Fibroblast of skin of scalp (primary cell): ENCODE measurements at places on chromosomes 5 and 9.

GRCh38 chr5:103333376-103333775 is 74.8 kb downstream of the MACIR start:
- no peak for DNase-seq

DNA sequence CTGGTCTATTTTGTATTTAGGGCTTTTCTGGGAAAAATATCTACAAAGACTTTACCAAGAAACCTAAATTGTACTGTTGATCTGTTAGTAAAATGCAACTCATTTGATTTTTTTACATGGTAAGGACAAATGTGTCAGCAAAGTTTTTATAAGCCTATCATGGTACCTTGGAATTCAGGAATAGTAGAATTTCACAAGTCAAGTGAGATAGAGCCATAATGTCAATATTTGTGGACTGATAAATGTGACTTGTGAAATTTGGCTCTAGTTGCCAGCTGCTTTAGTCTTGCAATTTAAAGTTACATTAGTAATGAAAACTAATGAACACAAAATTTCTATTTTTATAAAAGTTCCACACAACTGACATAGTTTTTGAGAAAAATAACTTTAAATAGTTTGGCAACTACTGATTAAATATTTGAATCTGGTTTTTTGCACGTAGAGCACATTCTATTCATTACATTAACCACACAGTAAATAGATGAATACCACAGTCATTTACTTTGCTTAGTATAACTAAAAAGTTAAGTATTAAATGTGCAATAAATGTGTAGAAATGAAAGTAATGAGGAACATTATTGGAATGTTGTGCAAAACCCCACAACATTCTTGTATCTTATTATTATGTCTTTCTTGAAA is 41.2 kb upstream of the RIOK2 start:
- DNase-seq: peak; percentile 81

GRCh38 chr5:156178117-156178516 is 148.8 kb upstream of the SGCD start:
- DNase-seq: no peak

GRCh38 chr9:118028225-118028624 is 324.0 kb downstream of the TLR4 start:
- no peak for DNase-seq

GRCh38 chr9:124764774-124765438 is 6.2 kb downstream of the NR6A1 start:
- DNase-seq: no peak

GRCh38 chr9:14313951-14314423 is at the start of gene NFIB:
Gene NFIB, minus strand, starts transcription at chr9:14314141. Its CDS starts 630 bp downstream, at chr9:14313511.
- DNase-seq: peak; percentile 31

GRCh38 chr5:172830876-172831662 is 3.0 kb upstream of the ERGIC1 start:
- peak; percentile 65 for DNase-seq

- no peak for DNase-seq
Measured at GRCh38 chr9:4035777-4036176, 264.1 kb downstream of the GLIS3 start.

DNA sequence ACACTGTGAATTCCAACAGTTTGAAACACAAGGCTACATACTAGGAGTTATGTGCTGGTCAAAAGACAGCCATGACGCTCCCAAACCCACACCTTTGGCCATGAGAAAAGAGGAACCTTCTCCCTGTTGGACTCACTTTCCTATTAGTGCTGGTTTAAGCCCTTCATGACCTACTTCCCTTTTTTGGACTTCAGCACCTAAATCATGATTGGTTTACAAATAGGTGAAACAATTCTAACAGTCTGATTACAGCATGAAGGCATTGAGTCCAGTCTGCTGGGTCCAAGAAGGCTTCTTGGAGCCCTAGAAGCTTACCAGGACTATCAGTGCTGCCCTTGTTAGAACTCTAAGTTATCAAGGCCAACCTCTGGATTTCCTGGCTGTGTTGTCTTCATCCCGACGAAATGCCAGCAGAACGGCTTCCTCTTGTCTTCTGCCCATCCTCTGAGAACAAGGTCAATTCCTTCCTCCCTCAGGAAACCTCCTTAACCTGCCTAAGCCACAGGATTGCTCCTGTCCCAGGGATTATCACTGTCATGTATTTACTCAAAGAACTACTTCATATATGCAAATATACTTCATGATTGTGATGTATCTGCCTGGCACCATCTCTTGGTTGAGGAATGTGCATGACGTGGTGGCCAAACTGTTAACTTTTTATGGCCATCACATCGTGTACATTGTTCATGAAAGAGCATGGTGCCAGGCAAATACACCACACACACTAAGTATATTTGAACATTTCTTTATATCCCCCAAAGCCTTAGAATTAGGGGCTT is 83.6 kb downstream of the ANKH start:
- no peak for DNase-seq

DNA sequence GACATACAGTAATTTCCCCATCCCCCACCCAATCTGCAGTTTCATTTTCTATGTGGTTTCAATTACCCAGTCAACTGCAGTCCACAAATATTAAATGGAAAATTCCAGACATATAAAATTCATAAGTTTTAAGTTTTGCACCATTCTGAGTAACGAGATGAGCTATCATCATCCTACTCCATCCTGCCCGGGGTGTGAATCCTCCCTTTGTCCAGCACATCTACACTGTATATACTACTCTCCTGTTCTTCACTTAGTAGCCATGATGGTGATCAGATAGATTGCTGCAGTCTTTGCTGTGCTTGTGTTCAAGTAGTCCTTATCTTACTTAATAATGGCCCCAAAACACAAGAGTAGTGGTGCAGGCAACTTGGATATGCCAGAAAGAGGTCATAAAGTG is 11.3 kb downstream of the OXCT1 start:
- DNase-seq: no peak

DNA sequence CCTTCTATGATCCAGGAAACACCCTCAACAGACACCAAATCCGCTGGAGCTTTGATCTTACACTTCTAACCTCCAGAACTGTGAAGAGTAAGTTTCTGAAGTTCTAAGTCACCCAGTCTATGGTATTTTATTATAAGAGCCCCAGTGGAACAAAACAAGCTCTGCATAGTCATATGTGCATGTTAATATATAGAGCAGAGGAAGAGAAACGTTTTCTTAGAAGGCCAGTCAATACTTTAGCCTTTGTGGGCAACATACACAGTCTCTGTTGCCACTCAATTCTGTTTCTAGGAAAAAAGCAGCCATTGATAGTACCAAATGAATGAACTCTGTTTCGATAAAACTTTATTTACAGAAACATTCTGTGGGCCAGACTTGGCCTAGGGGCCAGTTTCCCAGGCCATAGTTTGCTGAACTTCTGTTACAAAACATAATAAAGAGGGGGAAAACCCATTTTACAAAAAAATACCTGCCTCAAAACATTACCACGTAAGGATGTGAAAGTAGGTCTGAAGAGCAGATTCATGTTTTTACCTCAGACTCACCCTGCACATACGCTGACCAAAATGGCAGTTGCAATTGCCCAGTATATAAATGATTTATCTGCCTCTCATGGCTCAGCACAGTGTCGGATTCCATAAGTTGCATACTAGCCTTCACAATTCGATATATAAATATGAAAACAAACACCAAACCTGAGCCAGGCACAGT is 350.5 kb downstream of the SLIT3 start:
- DNase-seq: no peak

DNA sequence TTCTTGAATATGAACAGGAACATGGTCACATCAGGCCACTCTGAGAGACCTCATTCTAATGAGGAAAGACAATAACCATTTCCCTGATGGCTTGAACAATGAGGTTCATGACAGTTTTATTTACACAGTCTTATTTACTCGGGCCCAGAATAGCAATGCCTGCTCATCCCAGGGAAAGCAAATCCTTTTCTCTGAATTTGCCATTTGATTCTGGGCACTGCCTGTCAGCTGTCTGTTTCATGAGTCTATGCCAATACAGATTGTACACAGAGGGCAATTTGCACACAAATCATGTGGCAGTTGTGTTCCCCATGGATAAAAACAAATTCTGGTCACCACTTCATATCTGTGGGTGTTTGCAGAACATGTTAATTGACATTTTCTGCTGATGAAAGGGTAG is 492.5 kb downstream of the ACTL7B start:
- no peak for DNase-seq

- DNase-seq: peak; percentile 16
Measured at GRCh38 chr5:123882965-123883345, 371.0 kb downstream of the CSNK1G3 start.

DNA sequence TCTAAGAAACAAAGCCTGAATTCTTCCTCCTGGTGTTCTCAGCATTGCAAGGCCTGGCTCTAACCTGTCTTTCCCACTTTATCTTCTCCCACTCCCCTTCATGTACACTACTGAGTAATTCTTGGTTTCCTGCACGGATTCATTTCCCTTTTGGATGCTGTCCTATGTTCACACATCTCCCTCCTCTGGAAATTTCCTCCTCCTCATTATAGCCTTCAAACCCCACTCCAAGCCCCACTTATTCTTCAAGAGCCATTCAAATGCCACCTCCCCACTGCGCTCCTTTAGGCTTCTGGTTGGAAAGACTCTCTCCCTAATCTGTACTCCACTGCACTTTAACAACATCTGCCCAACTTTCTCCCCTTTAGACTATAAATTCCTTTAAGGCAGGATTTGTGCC is 28.2 kb upstream of the C5orf63 start:
- no peak for DNase-seq

- DNase-seq: peak; percentile 92
Measured at GRCh38 chr5:57383093-57383861, 99.3 kb downstream of the ACTBL2 start.

DNA sequence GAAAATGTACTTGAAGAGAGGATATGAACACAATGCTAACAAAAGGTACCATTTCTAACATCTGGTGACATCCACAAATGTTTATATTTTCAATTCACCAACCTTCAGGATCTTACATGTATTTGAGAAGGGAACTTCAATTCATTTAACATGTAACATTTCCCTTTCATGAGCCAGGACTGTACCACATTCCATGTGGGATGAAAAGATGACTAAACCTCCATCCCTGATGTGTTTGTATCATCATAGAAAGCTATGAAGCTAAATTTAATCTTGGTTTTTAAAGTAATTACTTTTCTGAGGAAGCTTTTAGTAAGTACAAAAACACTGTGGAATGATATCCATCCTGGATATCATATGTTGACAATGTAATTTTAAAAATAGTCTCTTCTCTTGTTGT is 78.2 kb upstream of the GNA14 start:
- DNase-seq: peak; percentile 35

DNA sequence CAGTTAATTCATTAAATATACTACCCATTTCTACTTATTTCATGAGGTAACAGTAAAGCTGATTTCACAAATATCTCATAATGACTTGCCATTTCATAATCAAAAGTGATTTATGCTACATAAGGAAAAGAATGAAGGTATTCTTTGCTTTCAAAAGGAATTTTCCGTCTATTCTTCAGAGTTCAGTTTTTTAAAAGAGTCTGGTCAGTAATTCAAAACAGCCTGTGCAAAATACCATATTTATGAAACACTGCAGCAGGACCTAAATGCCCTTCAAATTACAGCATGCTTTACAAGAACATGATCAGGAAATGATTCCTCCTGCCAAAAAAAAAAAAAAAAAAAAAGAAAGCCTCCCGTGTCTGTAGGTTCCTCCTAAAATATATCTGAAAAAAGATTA is 154.7 kb downstream of the KIAA0825 start:
- peak; percentile 77 for DNase-seq

GRCh38 chr5:58239731-58240130 is 220.2 kb downstream of the PLK2 start:
- no peak for DNase-seq

- DNase-seq: no peak
Measured at GRCh38 chr5:130290219-130290618, 386.0 kb downstream of the CHSY3 start.

DNA sequence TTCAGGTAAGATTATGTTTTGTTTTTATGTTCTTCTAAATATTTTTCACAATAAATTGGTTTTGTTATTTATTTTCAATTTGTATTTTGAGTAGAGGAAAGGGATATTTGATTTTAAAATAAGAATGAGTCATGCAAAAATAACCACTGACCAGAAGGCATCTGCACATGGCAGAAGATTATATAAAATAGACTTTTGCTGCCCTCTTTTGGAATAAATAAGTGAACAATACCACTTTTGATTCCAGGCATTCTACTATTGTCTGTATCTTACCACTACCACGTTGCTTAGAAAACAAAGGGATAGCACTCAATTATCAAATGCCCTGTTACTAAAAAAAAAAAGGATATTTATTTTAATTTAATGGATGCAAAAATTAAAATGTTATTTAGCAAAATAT is 227.3 kb upstream of the ITGA1 start:
- DNase-seq: peak; percentile 3

DNA sequence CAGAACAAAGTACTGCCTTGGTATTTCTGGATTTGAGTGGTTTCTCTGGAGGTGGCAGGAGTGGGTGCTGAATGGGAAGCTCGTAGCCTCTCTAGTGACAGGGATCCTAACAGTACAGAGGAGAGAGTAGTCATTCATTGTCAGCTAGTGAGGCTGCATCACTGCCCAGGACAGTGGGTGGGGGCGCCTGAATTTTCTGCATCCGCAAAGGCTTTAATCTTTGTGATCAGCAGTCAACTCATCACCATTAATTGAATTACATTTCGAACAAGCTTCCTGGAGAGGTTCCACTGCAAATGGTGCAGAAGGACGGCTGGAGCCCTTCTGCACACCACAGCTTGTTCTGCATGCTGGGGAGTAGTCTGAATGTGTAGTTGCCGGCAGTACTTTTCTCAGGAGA is 77.5 kb downstream of the HSPA4 start:
- no peak for DNase-seq

- DNase-seq: no peak
Measured at GRCh38 chr9:136784997-136785361, 6.2 kb upstream of the TMEM141 start.

DNA sequence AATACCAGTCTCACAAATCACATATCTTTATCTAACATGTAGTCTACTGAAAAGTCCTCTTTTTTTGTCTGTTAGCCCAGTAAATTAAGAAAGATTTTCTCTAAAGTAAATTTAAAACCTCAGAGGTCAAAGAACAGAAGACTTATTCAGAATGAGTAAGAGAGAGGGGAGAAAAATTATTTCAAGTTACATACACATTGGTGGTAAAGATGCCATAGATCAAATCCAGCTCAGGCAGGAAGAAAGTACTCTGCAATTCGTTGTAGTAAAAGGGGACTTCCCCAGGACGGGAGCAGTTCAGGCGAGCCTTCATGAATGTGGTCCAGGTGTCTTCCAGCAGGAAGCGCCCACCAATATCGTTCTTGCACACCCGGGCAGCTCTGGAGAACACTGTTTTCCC is 344.1 kb downstream of the SEMA5A start:
- no peak for DNase-seq

DNA sequence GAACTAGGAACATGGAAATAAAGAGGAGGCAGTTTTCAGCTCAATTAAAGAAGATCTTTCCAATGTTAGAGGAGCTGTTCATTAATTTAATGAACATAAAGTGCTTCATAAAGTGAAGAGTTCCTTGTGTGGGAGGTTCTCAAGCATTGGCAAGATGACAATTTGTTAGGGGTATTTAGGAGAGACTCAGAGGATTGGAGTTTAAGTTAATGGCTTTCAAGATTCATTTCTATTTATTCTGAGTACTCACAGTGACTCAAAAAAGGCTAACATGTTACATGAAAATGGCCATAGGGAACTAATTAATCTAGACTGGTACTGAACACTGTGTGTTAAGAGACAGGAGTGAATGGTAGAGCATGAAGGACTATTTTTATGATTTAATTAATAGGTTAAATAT is 55.4 kb upstream of the CDH12 start:
- DNase-seq: no peak

- peak; percentile 97 for DNase-seq
Measured at GRCh38 chr5:32852535-32852934, 141.4 kb downstream of the NPR3 start.

GRCh38 chr5:140220032-140220697 is 45.2 kb downstream of the CYSTM1 start:
- DNase-seq: peak; percentile 36
